ENCODE measurements at places on chromosomes 5 and 9.

DNA sequence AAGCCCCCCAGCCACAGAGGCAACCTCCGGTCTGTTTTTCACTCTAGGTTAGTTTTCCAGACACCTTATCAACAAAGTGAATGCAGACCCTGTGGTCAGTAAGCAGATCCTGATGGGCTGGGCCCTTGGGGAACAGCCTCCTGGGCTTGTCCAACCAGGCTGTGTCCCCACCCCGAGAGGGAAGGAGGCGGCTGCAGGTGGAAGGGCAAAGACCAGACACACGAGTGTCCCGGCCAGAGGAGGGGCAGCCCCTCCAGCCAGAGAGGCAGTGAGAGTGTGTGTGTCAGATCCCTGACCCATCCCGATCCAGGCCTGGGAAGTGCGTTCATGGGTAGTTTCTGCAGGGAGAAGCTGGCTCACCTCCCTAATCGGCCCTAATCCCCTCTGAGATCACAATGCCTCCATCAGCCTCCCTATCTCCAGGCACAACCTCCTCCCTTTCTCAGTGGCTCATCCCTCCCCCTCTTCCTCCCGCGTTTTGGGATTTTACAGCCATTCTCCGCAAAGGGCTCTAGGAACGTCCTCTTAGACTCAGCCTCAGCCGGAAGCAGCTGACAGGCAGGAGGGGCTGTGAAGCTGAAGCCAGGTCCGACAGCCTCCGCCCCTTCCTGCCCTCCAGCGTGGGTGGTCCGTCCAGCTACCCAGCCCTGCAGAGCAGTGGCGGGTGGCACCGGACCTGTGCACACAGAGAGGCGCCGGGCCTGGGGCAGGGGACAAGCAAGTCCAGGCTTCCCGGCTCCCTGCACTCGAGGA is 9.7 kb downstream of the SLC12A7 start:
- DNase-seq, result peak; percentile 95

DNA sequence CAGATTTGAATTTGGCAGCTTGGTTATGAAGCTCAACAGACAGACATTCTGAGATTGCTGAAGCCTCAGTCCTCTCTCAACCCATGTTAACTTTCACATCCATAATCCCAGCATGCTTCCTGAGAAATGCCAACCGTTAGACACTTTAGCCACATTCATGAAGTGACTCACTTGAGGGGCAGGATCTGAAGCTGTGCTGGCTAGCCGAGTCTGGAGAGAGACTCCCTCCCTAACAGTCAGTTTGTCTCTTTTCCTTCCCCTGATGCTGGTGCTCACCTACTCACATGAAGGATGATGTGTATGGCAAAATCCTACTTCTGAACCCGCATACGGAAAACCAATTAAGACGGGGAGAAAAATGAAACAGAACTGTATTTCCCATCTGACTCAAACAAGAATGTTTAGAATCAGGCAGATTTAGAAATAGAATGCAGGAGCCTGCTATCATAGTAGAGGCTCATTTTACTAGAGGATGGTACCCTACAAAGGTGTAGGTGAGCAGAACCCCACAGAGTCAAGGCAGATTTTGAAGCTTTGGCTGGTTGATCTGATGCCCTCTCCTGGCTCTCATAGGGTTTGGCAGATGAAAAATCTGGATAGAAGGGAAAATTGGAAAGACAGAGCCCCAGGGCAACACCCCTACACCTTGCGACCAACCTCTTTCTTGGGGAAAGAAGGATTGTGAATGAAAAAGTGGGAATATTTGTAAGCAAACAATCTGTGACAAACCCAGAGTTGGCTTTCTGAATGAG is 150.9 kb upstream of the LHFPL2 start:
- no peak for DNase-seq

DNA sequence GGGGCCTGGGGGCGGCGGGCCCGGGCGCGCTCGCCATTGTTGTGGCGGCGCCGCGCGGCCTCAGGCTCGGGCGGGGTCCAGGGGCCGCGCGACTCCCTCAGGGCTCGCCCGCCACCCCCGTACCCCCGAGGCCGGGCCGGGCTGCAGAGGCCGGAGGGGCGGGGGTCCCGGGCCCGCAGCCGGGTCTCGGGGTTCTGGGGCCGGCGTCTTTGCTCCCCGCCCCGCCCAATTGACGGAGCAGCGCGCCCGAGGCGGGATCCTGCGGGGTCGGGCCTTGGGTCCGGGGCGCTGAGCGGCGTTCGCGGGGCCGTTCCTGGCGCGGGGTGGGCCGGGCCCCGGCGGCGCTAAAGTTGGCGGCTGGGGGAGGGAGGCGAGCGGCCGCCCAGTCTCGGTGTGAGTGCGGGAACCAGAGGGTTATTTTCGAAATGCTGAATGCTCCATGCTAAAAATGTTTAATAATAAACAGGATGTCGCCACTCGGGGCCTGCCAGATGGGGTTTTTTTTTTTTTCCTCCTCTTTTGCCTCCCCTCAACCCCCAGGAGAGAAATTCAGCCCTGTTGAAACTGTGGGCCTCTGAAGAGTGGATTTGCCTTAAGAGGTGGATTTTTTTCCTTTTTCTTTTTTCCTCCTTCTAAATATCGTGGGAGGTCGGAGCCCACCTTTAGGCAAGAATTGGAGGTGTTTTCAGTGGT is 724 bp downstream of the PRRC2B start:
- peak; percentile 70 for DNase-seq

DNA sequence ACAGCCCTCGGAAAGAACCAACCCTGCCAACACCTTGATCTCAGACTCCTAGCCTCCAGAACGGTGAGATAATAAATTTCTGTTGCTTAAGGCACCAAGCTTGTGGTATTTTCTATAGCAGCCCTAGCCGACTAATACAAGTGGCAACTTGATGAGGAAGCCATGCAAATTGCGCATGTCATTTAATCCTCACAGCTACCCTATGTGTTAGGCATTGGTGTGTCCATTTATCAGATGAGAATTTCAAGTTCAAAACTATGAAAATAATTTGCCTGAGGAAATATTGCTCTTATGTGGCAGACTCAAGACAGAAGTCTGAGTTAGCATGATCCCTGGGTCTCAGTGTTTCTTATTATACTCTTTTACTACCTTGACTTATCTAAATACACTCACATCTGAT is 264.0 kb downstream of the PDE4D start:
- no peak for DNase-seq

- no peak for DNase-seq
Observed at GRCh38 chr5:54304040-54304439, 6.3 kb downstream of the ARL15 start.

- DNase-seq, result no peak
Observed at GRCh38 chr9:130860458-130861316, 25.6 kb downstream of the ABL1 start.

- DNase-seq, result peak; percentile 55
Observed at GRCh38 chr5:36301858-36302603, at the start of gene RANBP3L. Gene RANBP3L (minus strand): TSS chr5:36301902. CDS start chr5:36301416, 486 bp downstream.
